Smooth muscle cell of trachea (primary cell): ENCODE measurements at places on chromosomes 7 and 10. TPM values are rescaled to one million over a fixed set of nuclear protein-coding genes. Genes with fewer than 3 reads are reported as not detected.

The PGAM2 gene
- total RNA-seq = 0.17 and 0.29 TPM in 2 replicates

The KLF14 gene
- total RNA-seq = under 0.01 TPM in 1 of 2 replicates, not detected in the other

The TMEM120A gene
- total RNA-seq = 20.7 and 28.6 TPM in 2 replicates

The AKR1C4 gene
- total RNA-seq = not detected in 2 replicates

The MYL10 gene
- total RNA-seq = not detected in 2 replicates

The RHOBTB1 gene
- 15.3 and 16.0 TPM in 2 replicates for total RNA-seq

The RAPGEF5 gene
- total RNA-seq = 1.3 and 1.6 TPM in 2 replicates

The CHAT gene
- total RNA-seq = not detected in 2 replicates

The TAS2R3 gene
- 1.3 and 1.8 TPM in 2 replicates for total RNA-seq

The SOSTDC1 gene
- total RNA-seq = 0.15 TPM in 1 of 2 replicates, not detected in the other

The CYP2C8 gene
- 0.33 TPM in 1 of 2 replicates, not detected in the other for total RNA-seq

The ADAM22 gene
- total RNA-seq = 1.0 and 1.5 TPM in 2 replicates

The ADAM12 gene
- total RNA-seq = 28.8 and 34.4 TPM in 2 replicates

The TRPV6 gene
- not detected in 2 replicates for total RNA-seq

The CDK14 gene
- total RNA-seq = 42.8 and 68.5 TPM in 2 replicates

The AMPH gene
- total RNA-seq = 4.7 and 7.8 TPM in 2 replicates

The CLDN4 gene
- 1.3 and 1.7 TPM in 2 replicates for total RNA-seq

The SLC16A12 gene
- under 0.01 and 0.17 TPM in 2 replicates for total RNA-seq

The SPDYE9 gene
- under 0.01 TPM in 1 of 2 replicates, not detected in the other for total RNA-seq

The FAM24A gene
- total RNA-seq = not detected in 2 replicates

The CLRN3 gene
- total RNA-seq = not detected in 2 replicates

The IMMP2L gene
- 10.8 and 25.0 TPM in 2 replicates for total RNA-seq

The CADPS2 gene
- 25.3 and 29.1 TPM in 2 replicates for total RNA-seq

The CPN1 gene
- total RNA-seq = not detected in 2 replicates

The VAX1 gene
- not detected in 2 replicates for total RNA-seq

The PON1 gene
- not detected in 2 replicates for total RNA-seq

The LRRN3 gene
- total RNA-seq = 1.8 and 3.2 TPM in 2 replicates

The MRLN gene
- total RNA-seq = not detected in 2 replicates

The NODAL gene
- not detected in 2 replicates for total RNA-seq

The HKDC1 gene
- total RNA-seq = under 0.01 and 0.50 TPM in 2 replicates

The UPF2 gene
- total RNA-seq = 18.0 and 24.6 TPM in 2 replicates

The MALRD1 gene
- 1.0 and 3.1 TPM in 2 replicates for total RNA-seq

The UNCX gene
- not detected in 2 replicates for total RNA-seq

The CAV2 gene
- 79.1 and 98.3 TPM in 2 replicates for total RNA-seq

The PTPRZ1 gene
- total RNA-seq = 1.0 TPM in 1 of 2 replicates, not detected in the other
